HL-60 (cell line): ENCODE measurements at places on chromosomes 5 and 9.

DNA sequence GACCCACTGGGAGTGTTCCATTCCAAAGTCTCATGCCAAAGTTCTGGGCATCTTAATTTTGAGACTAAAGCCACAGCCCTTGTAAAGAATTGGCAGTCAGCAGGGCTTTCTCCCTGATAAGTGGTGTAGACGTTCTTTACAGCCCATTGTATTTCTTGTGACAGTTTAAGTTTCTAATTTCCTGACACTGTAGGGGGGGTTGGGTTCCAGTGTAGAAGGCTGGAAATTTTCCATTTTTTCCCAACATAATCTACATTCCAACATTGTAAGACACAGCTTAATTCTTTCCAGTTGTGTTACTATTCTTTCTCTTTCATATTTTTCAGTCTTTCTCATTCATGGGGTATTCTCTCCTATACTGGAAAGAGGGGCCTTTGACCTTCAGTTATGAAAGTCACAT, 121.1 kb downstream of the FBXL7 start:
- no peak for DNase-seq

- no peak for DNase-seq
Observed at GRCh38 chr9:38007016-38007415, 62.0 kb downstream of the SHB start.

GRCh38 chr9:87685441-87685840, 40.5 kb upstream of the CTSL start:
- no peak for DNase-seq

- DNase-seq, result no peak
Observed at GRCh38 chr9:98852961-98853360, 45.5 kb downstream of the GALNT12 start.

DNA sequence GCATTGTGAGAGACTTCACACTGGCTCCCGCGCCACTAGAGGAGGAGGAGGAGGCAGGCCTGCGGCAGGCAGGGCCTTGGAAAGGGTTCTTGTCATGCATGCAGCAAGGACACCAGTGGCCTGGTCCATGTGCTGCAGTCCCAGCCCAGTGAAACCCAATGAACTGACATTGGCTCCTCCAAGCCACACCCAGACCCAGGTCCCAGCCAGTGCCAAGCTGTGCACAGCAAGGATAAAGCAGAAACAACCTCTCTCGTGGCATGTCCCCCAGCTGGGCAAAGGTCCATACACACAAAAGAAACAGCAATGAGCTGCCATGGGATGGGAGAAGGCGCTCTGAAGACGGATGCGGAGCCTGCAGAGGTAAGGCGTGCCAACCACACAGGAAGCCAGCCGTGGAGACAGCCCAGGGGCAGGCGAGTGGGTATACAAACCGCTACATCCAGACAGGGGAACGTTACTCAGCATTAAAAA, 89.2 kb downstream of the SEMA4D start:
- peak; percentile 84 for DNase-seq

- no peak for DNase-seq
Observed at GRCh38 chr5:173907284-173907683, 19.1 kb downstream of the CPEB4 start.

- DNase-seq, result no peak
Observed at GRCh38 chr5:86546582-86546981, 71.2 kb upstream of the COX7C start.

DNA sequence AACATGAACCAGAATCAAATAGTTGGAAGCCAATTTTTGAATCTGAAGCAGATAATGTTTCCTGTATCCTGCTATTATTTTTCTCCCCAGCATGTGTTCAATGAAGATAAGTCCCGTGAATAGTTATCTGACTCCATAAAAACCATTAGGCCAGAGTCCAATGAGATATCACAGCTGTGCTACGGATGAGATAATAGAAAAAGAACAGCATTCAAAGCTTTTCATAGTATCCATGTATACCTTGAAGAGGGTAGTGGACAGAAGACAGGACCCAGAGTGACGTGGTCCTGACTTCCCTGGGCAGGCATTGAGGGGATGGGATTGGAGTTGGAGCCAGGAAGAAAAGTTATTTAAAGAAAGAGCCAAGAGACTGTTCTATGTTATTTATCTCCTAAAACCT, 50.7 kb upstream of the C6 start:
- no peak for DNase-seq

- DNase-seq, result no peak
Observed at GRCh38 chr9:37127018-37127417, 6.6 kb downstream of the ZCCHC7 start.

GRCh38 chr5:180194410-180195345, 14.3 kb downstream of the RASGEF1C start:
- DNase-seq, result no peak

- DNase-seq, result no peak
Observed at GRCh38 chr5:124948062-124948753, 201.8 kb upstream of the ZNF608 start.
